Uterus (tissue), 4 donors: ENCODE measurements at places on chromosomes 3 and 15. TPM values are rescaled to one million over a fixed set of nuclear protein-coding genes. Genes with fewer than 3 reads are reported as not detected.

The CYP1A2 gene
- total RNA-seq, result not detected

The SCN5A gene
- total RNA-seq, result 3.2 TPM

The ANKUB1 gene
- total RNA-seq, result 0.51 TPM

The SLC15A2 gene
- total RNA-seq, result 2.3 TPM

The ISLR gene
- total RNA-seq, result 215 TPM

The SLC27A2 gene
- total RNA-seq, result not detected

The FGF7 gene
- total RNA-seq, result 57.6 TPM

The CHDH gene
- total RNA-seq, result 9.1 TPM

The NEK10 gene
- 8.3 TPM for total RNA-seq
